ENCODE measurements at places on chromosomes 16 and 17. TPM values are rescaled to one million over a fixed set of nuclear protein-coding genes. Genes with fewer than 3 reads are reported as not detected.

KRTAP2-1 gene
- not detected for total RNA-seq

MYO15A gene
- 3.3 TPM for total RNA-seq

ZNF646 gene
- total RNA-seq = 26.1 TPM

CDH1 gene
- 425 TPM for total RNA-seq

G6PC3 gene
- total RNA-seq = 62.3 TPM

BAIAP2 gene
- total RNA-seq = 101 TPM

C1QTNF8 gene
- total RNA-seq = not detected

LLGL2 gene
- 477 TPM for total RNA-seq

MYH11 gene
- 1,761 TPM for total RNA-seq

CYLD gene
- total RNA-seq = 38.5 TPM

DNAH9 gene
- total RNA-seq = 1.5 TPM

TEKT3 gene
- total RNA-seq = 1.2 TPM

LRRC75A gene
- total RNA-seq = 7.0 TPM

NOXO1 gene
- total RNA-seq = 2.7 TPM

TBC1D26 gene
- not detected for total RNA-seq

HOXB13 gene
- 0.12 TPM for total RNA-seq

SYCE1L gene
- 2.3 TPM for total RNA-seq

KNOP1 gene
- 15.1 TPM for total RNA-seq

KRT33B gene
- not detected for total RNA-seq

ZNF287 gene
- total RNA-seq = 7.7 TPM

Measured in mucosa of gallbladder (tissue), 1 donor.